Pancreas (tissue), 10 donors: ENCODE measurements at places on chromosomes 6 and 20. TPM values are rescaled to one million over a fixed set of nuclear protein-coding genes. Genes with fewer than 3 reads are reported as not detected.

MRPL14 gene
- 13.2 TPM for total RNA-seq

HEY2 gene
- 2.4 TPM for total RNA-seq

XKR7 gene
- 0.25 TPM for total RNA-seq

PEDS1 gene
- total RNA-seq = 3.5 TPM

AAR2 gene
- 7.0 TPM for total RNA-seq

CFAP61 gene
- 0.25 TPM for total RNA-seq

PTCHD4 gene
- 0.29 TPM for total RNA-seq

LAMA2 gene
- total RNA-seq = 5.1 TPM

SHLD1 gene
- 3.6 TPM for total RNA-seq

VSTM2L gene
- total RNA-seq = 1.9 TPM

PKIB gene
- total RNA-seq = 3.4 TPM

TRIM39 gene
- 6.4 TPM for total RNA-seq

DNA sequence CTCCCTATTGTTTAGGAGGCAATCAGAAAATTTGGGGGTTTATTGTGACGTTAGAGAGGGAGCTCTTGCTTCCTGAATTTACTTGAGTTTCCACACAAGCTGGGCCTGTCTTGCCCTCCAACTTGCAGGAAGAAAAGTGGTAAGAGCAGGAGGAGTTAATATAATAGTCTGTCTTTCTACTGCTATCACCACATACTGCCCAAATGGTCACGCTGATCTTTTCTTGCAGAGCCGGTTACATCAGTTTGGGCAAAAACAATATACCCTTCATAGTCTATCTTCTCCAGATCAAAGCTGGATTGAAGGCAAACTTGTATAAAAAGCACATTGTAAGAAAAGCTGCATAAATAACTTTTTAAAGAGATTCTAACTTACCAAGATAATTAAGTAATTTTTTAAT lies 46.3 kb upstream of the ECHDC1 start:
- no peaks in the 10 kb centered on the region for H3K27me3 ChIP-seq
- no peak for DNase-seq
- peaks cover 15% of the 10 kb centered on the region for H3K4me1 ChIP-seq
- H3K36me3 ChIP-seq = no peaks in the 10 kb centered on the region
- H3K27ac ChIP-seq = no peak overlapping the region

- no peak overlapping the region for H3K27ac ChIP-seq
- no peaks in the 10 kb centered on the region for H3K27me3 ChIP-seq
- H3K4me1 ChIP-seq = no peaks in the 10 kb centered on the region
- no peak overlapping the region for H3K4me3 ChIP-seq
- no peaks in the 10 kb centered on the region for H3K36me3 ChIP-seq
These were observed 200.3 kb upstream of the SIM1 start for GRCh38 chr6:100665041-100665380.

- no peak for DNase-seq
- peaks cover 7% of the 10 kb centered on the region for H3K4me1 ChIP-seq
- no peak overlapping the region for H3K4me3 ChIP-seq
- H3K27me3 ChIP-seq = no peaks in the 10 kb centered on the region
These were observed 48.6 kb upstream of the CD2AP start for GRCh38 chr6:47428746-47429664.

- no peak overlapping the region for H3K27ac ChIP-seq
- no peaks in the 10 kb centered on the region for H3K27me3 ChIP-seq
- no peaks in the 10 kb centered on the region for H3K4me1 ChIP-seq
- no peak for DNase-seq
- no peak overlapping the region for H3K4me3 ChIP-seq
- H3K36me3 ChIP-seq = no peaks in the 10 kb centered on the region
These were observed 18.0 kb downstream of the BAG2 start for GRCh38 chr6:57190140-57190539.

- H3K4me3 ChIP-seq = no peak overlapping the region
- H3K27me3 ChIP-seq = no peaks in the 10 kb centered on the region
- no peak overlapping the region for H3K27ac ChIP-seq
- DNase-seq = no peak
These were observed 17.3 kb downstream of the PLN start for GRCh38 chr6:118565311-118565960.

- H3K27ac ChIP-seq = no peak overlapping the region
- no peaks in the 10 kb centered on the region for H3K4me1 ChIP-seq
- no peaks in the 10 kb centered on the region for H3K27me3 ChIP-seq
- no peaks in the 10 kb centered on the region for H3K36me3 ChIP-seq
These were observed 47.6 kb upstream of the ADGRF4 start for GRCh38 chr6:47650553-47651432.

DNA sequence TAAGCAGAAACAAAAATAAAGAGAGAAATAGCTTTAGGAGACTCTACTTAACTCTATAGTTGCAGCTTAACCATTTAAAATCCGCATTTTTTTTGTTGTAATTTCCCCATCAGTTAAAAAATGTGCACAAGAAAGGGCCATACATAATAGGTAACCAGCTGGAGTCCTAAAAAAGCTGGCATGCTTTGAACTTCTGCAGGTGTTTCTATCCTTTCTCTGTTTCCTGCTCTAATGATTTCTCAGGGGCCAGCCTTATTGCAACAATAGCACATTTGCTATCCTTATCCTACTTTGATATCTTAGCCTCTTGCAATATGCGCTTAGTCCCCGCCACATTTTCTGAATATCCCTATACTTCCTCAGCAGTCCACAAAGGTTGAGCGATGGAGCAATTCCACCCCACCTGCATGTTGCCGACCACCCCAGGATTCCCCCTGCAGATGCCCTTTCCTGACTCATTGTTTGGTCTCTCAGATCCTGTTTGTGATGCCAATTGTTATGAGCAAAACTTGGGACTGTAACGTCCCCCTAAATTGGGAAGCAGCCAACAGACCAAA lies 48.5 kb downstream of the TRIM27 start:
- no peak overlapping the region for H3K4me3 ChIP-seq
- H3K4me1 ChIP-seq = no peaks in the 10 kb centered on the region
- no peaks in the 10 kb centered on the region for H3K36me3 ChIP-seq

- no peak for DNase-seq
- H3K36me3 ChIP-seq = no peaks in the 10 kb centered on the region
- no peak overlapping the region for H3K4me3 ChIP-seq
- H3K27ac ChIP-seq = no peak overlapping the region
These were observed 29.1 kb upstream of the TMEM14A start for GRCh38 chr6:52641826-52642225.

GRCh38 chr6:84967965-84968364 lies 203.6 kb upstream of the TBX18 start:
- no peaks in the 10 kb centered on the region for H3K36me3 ChIP-seq
- H3K27ac ChIP-seq = no peak overlapping the region

GRCh38 chr6:2187826-2188225 lies 57.6 kb downstream of the GMDS start:
- H3K36me3 ChIP-seq = no peaks in the 10 kb centered on the region
- DNase-seq = no peak
- H3K4me1 ChIP-seq = no peaks in the 10 kb centered on the region
- H3K27me3 ChIP-seq = no peaks in the 10 kb centered on the region
- no peak overlapping the region for H3K27ac ChIP-seq

- no peak overlapping the region for H3K4me3 ChIP-seq
- no peaks in the 10 kb centered on the region for H3K4me1 ChIP-seq
- no peaks in the 10 kb centered on the region for H3K27me3 ChIP-seq
- H3K27ac ChIP-seq = no peak overlapping the region
These were observed 50.6 kb upstream of the EXOC2 start for GRCh38 chr6:743320-744096.

GRCh38 chr6:163945808-163946207 lies 531.3 kb downstream of the QKI start:
- no peak for DNase-seq
- no peaks in the 10 kb centered on the region for H3K27me3 ChIP-seq
- no peak overlapping the region for H3K4me3 ChIP-seq
- H3K36me3 ChIP-seq = no peaks in the 10 kb centered on the region

DNA sequence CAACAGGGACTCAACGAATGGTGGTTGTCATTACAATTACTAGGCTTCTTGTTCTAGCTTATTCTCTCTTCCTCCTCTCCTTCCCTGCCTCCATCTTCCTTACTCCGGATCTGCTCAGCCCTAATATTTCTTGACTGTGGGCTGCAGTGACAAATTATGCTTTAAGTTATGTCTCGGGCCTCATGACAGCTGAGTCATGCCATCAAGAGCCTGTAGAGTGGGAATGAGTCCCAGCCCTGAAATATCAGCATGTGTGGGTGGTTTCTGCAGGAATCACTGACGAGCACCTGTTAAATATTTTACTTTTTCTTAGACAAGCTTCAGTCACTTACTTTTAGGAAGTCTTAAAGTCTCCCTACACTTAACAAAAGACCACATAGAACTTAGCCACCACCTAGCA lies 83.1 kb upstream of the CBLN4 start:
- H3K4me1 ChIP-seq = no peaks in the 10 kb centered on the region
- no peak overlapping the region for H3K27ac ChIP-seq
- DNase-seq = no peak
- no peaks in the 10 kb centered on the region for H3K27me3 ChIP-seq
- H3K4me3 ChIP-seq = no peak overlapping the region

- no peaks in the 10 kb centered on the region for H3K4me1 ChIP-seq
- peak overlapping the region; percentile 67 for H3K27ac ChIP-seq
- no peak for DNase-seq
- no peak overlapping the region for H3K4me3 ChIP-seq
- H3K36me3 ChIP-seq = no peaks in the 10 kb centered on the region
These were observed 21.0 kb downstream of the PTK7 start for GRCh38 chr6:43097098-43097489.

DNA sequence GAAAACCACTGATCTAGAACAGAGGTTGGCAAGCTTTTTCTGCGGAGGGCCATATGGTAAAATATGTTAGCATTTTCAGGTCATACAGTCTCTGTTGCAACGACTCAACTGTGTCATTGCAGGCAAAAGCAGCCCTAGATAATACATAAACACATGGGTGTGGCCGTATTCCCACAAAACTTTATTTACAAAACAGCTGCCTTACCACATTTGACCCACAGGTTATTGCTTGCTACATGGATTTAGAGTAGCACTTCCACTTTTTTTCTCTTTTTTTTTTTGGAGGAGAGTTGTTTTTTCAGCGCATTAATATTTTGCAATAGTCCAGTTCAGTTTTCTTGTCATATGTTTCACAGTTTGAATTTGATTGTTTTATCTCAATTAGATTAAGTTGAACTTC lies 2.5 kb upstream of the IGF2R start:
- no peaks in the 10 kb centered on the region for H3K27me3 ChIP-seq
- DNase-seq = no peak
- H3K36me3 ChIP-seq = no peaks in the 10 kb centered on the region
- peaks cover 7% of the 10 kb centered on the region for H3K4me1 ChIP-seq
- H3K27ac ChIP-seq = no peak overlapping the region

GRCh38 chr6:10300071-10300470 lies 114.8 kb downstream of the TFAP2A start:
- no peak overlapping the region for H3K27ac ChIP-seq
- no peaks in the 10 kb centered on the region for H3K27me3 ChIP-seq
- no peak overlapping the region for H3K4me3 ChIP-seq
- no peak for DNase-seq

DNA sequence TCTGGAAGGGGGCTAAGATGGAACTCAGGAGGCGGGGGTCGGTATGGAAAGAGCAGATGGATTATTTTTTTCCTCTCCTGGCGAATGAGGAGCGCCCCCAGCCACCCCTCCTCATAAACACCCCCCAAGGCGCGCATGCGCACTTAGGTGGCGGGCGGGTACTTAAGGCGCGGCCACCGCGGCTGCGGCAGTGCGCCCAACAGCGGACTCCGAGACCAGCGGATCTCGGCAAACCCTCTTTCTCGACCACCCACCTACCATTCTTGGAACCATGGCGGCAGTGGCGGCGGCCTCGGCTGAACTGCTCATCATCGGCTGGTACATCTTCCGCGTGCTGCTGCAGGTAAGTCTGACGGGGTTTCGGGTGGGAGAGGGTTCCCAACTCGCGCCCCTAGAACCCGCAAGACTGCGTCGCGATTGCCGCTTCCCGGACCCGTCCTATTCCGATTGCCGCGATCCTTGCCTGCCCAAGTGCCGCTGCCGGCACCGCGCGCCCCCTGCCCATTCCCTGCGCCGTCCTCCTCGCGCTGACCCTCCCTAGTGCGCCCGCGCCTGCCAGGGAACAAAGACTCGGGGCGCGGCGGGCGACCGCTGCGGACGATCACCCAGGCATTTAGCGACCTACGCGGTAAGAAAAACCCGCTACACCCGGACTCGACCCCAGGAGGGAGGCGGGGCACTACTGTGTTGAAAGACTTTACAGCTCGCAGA lies at the start of gene NNAT:
TSS of gene NNAT (plus strand) at position 190 of the 711 bp plus-strand sequence. CDS start at position 272, 82 bp downstream.
- H3K4me1 ChIP-seq = peaks cover 6% of the 10 kb centered on the region
- no peaks in the 10 kb centered on the region for H3K27me3 ChIP-seq
- peaks cover 7% of the 10 kb centered on the region for H3K36me3 ChIP-seq
- H3K27ac ChIP-seq = no peak within 1 kb of the TSS

- no peak overlapping the region for H3K4me3 ChIP-seq
- no peaks in the 10 kb centered on the region for H3K27me3 ChIP-seq
- H3K36me3 ChIP-seq = no peaks in the 10 kb centered on the region
- H3K4me1 ChIP-seq = no peaks in the 10 kb centered on the region
- no peak for DNase-seq
These were observed 172.0 kb downstream of the KCNQ5 start for GRCh38 chr6:72793641-72794395.

- no peak overlapping the region for H3K27ac ChIP-seq
- no peak for DNase-seq
- H3K36me3 ChIP-seq = no peaks in the 10 kb centered on the region
- no peaks in the 10 kb centered on the region for H3K4me1 ChIP-seq
These were observed 75.2 kb downstream of the LRRC1 start for GRCh38 chr6:53869964-53870363.

DNA sequence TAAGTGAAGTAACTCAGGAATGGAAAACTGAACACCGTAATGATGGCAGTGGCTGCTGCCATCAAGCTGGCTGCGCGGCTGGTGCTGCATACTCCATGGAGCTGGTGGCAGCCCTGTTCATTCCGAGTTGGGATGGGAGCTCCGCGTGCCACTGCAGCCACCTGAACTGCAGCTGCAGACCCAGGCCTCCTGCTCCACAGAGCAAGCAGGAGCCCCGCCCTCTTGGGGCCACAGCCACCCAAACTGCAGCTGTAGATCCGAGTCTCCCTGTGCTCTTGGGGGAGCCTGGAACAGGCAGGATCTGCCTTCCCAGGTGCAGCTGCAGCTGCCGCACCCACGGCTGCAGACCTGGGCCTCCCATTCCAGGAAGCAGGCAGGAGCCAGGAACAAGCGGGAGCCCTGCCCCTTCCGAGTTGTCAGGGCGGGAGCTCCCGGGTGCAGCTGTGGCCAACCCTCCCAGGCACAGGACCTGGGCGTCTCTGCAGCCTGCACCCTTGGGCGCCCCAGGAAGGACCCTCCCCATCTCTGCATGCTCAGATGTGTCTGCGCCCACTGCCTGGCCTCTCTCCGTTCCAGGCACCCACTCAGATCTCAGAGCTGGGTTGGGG lies 120.2 kb downstream of the GMPR start:
- no peaks in the 10 kb centered on the region for H3K4me1 ChIP-seq
- no peak for DNase-seq
- H3K27me3 ChIP-seq = no peaks in the 10 kb centered on the region
- no peak overlapping the region for H3K4me3 ChIP-seq

GRCh38 chr20:5033566-5033965 lies 32.3 kb upstream of the SLC23A2 start:
- no peaks in the 10 kb centered on the region for H3K36me3 ChIP-seq
- no peak for DNase-seq
- H3K4me1 ChIP-seq = no peaks in the 10 kb centered on the region
- H3K27me3 ChIP-seq = no peaks in the 10 kb centered on the region
- H3K27ac ChIP-seq = no peak overlapping the region
